ENCODE measurements at places on chromosomes 13 and 19.

DNA sequence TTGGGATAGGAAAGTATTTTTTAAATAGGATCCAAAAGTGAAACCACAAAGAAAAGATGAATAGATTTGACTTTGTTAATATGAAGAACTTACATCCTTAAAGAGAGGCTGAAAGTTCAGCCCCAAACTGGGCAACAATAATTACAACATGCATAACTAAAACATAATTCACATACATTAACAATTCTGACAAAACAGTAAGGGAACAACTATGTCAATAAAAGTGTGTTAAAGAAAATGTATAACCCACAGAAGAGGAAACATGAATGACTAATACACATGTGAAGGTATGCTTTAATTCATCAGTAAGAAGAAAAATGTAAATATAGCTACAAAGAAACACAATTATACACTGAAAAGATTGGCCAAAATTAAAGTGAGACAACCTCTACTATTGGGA is 1597.6 kb upstream of the MIR17HG start:
- no peak for DNase-seq

DNA sequence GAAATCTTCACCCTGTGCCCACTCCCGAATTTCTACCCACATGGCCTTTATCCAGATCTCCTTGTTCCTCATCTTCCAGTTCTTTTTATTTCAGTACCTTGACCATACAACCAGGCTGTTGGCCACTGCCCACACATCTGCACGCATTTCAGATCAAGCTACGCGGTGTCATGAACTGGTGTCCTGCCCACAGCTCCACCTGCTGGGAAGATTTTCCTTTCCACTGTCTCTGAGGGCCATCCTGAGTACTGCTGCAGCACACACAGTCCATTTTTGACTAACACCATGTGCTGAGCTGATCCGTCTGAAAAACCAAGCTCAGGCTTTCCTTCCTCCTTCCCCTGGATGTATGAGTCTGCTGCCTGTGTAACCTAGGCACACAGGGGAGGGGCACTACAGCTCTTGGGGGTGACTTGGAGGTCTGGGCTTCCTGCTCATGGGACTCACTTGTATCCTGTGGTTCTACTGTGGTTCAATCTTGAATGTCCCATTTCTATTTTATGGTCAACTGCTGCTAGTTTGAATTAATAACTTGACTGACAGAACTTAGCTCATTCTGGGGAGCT is 71.9 kb downstream of the WASF3 start:
- no peak for DNase-seq

DNA sequence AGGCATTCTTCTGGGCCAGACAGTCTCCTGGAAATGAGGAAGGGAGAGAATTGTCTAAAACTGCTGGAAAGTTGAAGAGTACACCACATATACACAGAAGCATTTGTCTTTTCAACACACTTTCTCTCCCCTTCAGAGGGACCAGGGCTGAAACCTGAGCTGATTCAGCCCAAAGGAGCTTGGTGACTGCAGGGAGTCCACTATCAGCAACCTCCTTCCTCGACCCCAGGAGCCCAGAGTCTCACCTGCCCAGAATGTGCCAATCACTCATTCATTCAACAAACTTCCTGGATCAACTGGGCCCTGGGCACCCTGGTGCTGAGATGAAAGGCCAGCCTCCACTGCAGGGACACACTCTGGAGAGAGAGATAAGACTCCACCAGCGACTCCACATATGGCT is 128.9 kb upstream of the VSTM2B start:
- no peak for DNase-seq

DNA sequence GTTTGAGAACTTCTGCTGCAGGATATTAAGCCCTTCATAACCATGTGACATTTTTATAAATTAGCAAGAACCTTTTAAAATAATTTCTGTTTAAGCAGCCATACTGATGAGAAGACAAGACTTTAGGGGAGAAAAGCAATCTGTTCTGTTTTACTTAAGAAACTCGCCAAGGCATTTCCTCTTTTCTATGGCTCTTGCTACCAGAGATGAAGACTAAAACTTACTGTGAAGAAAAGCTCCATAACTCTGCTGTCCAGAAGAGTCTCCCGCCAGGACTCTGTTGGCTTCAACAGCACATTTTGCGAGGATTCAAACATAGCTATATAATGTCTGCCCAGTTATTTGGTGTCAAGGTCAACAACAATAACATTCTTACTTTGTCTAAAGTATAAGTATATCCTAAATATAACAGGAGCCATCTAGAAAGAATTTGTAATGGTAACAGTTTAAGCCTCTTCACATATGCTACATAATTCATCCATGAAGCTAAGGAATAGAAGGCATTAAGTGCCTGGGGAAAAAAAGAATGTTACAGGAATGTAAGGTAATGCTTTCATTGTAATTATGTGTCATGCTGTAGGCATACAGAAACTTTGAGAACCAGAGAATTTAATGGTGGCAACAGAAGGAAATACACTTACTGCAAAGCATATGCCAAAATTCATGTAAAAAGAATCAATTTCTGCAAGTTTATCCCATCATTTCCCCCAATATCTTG is 53.2 kb upstream of the EEF1AKMT1 start:
- DNase-seq, result no peak
